Activated T-cell treated with anti-CD3 and anti-CD28 coated beads, Interleukin-2, amount 50 U/mL, for 4 hours (primary cell): ENCODE measurements at places on chromosomes 5 and 9. TPM values are rescaled to one million over a fixed set of nuclear protein-coding genes. Genes with fewer than 3 reads are reported as not detected.

SLC35A4 gene
- total RNA-seq: 155 TPM

QRFP gene
- not detected for total RNA-seq

COQ4 gene
- 60.7 TPM for total RNA-seq

AHRR gene
- 22.2 TPM for total RNA-seq

CDKN2B-AS1 gene
- 0.60 TPM for total RNA-seq

SOHLH1 gene
- total RNA-seq: not detected

PCDHGA3 gene
- total RNA-seq: not detected

SPACA9 gene
- 0.42 TPM for total RNA-seq

GRCh38 chr5:102889033-102889432, 133.9 kb downstream of the PAM start:
- no peak for DNase-seq

DNA sequence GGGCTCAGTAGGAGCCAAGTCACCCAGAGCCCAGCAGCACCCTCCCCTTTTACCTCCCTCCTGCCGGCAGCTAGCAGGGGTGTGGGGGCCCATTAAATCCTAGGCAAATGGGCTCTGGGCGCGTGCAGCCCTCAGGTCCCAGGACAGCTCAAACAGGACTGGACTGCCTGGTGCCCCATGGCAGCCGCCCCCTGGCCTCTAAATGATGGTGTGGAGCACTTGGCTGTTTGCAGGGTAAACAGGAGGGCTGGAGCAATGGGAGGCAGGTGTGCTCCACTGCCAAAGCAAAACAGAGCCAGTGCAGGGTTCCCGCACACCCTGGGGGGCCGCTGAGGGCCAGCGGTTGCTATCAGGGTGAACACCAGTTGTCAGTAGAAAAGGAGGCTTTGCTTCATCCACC, 55.9 kb upstream of the C5orf58 start:
- DNase-seq: no peak

DNA sequence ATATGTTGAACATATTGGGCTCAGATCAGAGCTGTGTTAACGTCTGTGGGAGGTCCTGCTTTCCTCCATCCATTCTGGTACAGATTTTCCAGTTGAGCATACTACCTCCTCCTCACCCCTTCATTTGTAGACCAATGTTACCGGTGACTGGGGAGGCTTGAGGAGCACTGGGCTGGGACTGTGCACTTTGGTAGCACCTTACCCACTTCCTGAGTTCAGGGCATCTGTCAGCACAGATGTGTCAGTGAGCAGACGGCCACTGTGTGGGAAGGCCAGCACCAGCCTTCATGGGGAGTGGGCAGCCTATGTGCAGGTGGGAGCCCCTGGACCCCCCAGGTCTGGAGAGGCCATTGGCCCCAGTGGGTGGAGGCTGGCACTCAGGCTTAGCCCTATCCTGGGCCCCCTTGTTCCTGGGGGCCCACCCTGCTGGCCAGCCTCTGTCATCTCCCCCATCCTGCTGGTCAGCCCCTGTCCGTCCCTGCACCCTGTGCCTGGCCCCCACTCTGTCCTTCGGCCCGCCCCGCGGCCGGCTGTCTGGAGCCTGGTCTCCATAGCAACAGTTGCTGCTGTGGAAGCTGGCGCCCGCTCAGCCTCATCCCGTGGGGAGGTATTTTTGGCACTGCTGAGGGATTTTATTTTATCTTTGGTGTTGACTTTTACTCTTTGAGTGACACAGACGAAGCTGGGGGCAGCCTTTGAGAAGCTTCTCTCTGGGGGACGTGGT, 21.3 kb downstream of the WNK2 start:
- no peak for DNase-seq

- no peak for DNase-seq
Measured at GRCh38 chr5:135382106-135382790, 16.8 kb downstream of the MACROH2A1 start.

- DNase-seq: no peak
Measured at GRCh38 chr5:139985733-139986132, 57.4 kb downstream of the NRG2 start.

DNA sequence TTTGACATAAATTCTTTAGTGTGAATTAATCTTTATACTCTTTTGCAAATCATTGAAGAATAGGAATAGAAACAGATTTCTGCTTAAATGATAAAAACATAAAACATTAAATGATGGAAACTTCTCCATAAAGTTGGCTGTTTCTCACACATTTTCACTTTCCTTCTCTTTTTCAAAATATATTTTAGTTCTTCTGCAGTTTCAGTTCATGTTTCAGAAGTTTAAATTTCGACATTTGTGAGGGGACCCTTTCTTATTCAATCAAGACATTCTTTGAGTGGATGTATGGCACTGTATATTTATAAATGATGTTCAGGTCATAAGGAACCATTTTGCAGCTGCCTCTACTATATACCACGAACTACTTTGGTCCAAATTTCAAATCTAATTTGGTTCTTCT, 34.6 kb downstream of the TNFAIP8 start:
- no peak for DNase-seq

DNA sequence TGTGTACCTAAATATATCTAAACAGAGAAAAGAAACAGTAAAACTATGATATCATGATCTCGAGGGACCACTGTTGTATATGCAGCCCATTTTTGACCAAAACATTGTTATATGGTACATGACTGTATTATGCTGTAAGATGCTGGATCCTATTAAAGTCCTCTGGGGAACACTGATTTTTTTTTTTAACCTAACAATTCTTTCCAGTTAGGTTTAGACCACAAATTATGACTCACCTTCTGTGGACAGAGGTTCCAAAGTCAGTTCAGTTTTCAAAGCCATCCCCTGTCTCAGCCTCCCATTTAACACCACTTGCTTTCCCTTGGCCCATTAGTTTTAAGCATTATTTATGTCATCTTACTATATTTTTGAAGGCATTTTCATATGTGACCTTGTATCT, 27.1 kb downstream of the TRMO start:
- DNase-seq: no peak

DNA sequence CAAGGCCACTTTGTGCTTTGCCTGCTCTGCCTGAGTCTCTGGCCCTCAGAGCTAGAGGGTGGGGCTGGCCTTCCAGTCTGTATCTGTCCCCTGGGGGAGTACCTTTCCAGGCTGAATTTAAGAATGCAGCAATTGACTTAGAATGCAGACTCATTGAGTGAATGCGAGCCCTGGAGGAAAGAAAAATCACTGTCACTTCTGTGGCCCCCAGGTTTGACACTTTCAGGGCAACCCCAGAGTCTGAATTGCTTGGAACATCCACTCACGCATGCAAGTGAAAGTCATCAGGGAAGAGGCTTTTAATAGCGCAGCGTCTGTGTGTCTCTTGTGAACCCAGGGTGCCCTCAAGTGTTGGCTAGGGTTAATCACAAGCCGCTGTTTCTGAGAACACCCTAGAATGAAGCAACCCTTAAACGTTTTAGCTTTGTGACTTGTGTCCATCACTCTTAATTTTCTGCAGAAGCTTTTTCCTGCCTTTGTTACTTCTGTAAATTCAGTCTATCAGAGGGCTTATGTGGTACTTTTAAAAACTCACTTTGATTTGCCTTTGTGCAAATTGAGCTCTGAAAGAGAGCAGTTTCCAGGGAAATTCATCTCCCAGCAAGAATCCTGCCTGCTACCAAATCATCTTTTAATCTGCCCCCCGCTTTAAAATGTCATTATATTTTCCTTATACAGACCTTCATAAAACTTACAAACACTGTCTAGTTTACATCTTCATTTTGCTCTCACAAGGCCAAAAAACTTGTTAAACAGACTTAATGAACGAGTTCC, 146.8 kb upstream of the IQGAP2 start:
- DNase-seq: peak; percentile 38

- DNase-seq: no peak
Measured at GRCh38 chr9:71037521-71037920, 83.9 kb downstream of the TRPM3 start.

GRCh38 chr5:116773926-116774325, 199.3 kb upstream of the SEMA6A start:
- no peak for DNase-seq

DNA sequence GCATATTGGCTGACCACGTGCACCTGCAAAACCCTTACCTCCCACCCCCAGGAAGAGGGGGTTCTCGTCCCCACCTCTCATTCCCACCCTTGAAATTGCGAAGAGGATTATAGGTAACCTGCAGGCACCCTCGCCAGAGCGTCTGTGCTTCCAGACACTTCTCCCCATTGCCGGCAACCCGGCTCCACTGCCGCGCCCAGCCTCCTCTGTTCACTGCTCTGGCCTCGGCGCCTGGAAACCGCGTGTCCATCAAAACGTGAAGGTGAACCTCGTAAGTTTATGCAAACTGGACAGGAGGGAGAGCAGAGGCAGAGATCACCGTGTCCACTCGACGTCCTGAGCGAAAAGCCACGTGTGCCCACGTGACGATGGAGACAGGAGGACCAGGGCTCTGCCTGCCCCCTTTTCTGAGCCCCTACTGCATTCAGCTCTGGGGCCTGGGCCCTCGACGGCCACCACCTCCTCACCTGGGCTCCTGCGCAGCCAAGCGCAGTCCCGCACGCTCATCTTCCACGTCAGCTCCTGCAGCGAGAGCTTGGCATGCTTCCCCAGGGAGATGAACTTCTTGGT, 1.9 kb downstream of the TERT start:
- DNase-seq: no peak

- DNase-seq: no peak
Measured at GRCh38 chr5:157502143-157502647, 42.2 kb downstream of the NIPAL4 start.

- DNase-seq: no peak
Measured at GRCh38 chr5:160524827-160525226, 103.2 kb downstream of the PTTG1 start.

GRCh38 chr9:90092508-90092907, 487.7 kb downstream of the GADD45G start:
- no peak for DNase-seq

GRCh38 chr5:59745415-59745863, 148.1 kb downstream of the PDE4D start:
- DNase-seq: no peak

DNA sequence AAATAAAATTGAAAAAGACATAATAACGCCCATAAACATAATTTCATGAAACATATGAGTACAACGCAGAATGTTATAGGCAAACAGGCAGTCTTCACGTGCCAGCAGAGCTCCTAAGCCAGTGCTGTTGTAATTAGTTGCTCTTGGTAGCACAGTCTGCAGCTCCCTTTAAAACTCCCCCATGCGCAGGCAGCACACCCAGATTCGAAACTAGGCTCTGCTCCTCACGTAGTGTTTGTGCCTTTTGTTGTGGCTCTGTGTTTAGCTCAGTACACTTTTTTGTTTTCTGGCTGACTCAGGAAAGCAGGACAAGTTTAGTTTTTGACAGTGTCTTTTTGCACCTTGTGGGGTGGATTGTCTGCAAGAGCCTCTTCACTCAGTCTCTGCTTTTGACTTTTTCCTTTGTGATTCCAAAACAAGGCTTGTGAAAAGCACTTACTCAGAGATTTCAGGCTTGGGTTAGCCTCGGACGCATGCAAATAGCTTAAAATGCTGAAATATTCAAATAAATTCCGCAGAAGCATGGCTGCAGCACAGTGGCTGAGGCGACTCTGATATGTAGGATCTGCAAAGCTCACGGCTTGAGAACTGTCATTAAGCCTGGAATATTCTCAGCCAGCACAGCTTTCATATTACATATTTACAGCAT, 113.6 kb downstream of the IRX1 start:
- DNase-seq: no peak

DNA sequence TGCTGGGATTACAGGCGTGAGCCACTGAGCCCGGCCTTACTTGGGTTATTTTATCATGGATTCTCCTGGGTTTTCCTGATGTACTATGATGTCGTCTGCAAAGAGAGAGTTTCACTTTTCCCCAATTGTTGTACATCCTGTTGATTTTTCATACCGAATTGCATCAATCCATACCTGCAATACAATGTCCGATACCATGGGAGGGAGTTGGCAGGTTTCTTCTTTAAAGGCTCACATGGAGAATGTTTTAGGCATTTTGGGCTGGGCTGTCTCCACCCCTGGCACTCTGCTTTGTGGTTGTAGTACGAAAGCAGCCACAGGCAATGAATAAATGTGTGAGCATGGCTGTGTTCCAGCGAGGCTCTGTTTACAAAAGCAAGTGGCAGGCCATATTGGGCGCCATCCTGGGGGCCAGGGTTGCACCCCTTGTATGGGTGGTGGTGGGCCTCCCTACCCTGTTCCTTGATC, 35.1 kb upstream of the EXOC3 start:
- DNase-seq: no peak

- DNase-seq: no peak
Measured at GRCh38 chr5:58450018-58450417, 9.9 kb downstream of the PLK2 start.

GRCh38 chr5:80480354-80480753, 7.5 kb upstream of the FAM151B start:
- no peak for DNase-seq

DNA sequence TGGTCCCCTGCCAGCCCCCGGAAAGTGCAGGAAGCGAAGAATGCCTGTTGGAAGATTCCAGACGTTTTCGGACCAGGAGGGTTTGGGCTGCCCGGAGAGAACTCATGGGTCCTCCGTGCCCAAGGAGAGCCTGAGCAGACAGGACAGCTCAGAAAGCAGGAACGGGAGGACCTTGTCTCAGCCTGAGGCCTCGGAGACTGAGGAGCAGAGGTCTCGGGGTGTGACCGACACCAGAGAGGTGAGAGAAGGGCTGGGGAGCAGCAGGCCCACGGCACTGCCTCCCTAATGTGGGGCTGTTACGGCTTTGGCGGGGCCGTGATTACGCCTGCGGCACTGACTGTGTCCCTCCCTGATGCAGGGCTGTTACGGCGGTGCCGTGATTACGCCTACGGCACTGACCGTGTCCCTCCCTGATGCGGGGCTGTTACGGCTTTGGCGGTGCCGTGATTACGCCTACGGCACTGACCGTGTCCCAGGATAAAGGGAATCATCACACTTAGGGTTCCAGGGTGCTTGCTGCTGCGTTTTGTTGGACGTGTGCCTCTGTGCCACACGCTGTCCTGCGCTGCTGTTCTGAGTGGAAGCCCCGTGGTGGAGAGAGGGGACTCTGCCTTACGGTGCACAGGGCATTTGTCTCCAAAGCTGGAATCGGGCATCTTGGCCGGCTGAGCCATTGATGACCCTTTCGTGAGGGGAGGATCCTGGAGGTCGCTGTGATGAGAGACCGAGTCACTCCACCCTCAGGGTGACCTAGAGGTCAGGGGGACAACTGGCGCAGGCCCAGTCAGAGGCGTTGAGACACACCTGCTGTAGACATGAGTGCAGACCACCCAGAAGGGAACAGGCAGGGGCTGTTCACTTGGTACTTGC, 25.7 kb downstream of the CEP72 start:
- DNase-seq: no peak

- no peak for DNase-seq
Measured at GRCh38 chr5:107341376-107342084, 329.2 kb downstream of the EFNA5 start.

DNA sequence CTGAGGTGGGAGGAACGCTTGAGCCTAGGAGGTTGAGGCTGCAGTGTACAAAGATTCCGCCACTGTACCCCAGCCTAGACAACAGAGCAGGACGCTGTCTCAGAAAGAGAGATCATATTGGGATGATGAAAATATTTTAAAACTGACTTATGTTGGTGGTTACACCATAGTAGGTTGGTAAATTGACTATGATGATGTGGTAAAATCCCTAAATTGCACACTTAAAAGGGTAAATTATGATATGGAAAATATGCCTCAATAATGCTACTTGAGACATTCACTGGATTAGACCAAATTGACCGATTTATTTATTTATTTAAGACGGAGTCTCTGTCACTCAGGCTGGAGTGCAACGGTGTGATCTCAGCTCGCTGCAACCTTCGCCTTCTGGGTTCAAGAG, 21.9 kb upstream of the TOR1B start:
- no peak for DNase-seq

GRCh38 chr5:14359069-14360043, 216.2 kb downstream of the TRIO start:
- no peak for DNase-seq

- no peak for DNase-seq
Measured at GRCh38 chr5:8628521-8628920, 759.6 kb downstream of the MTRR start.

GRCh38 chr5:177306674-177307543, 3.3 kb downstream of the PRELID1 start:
- DNase-seq: no peak
